ENCODE measurements at places on chromosomes 3 and 15.

- DNase-seq: no peak
Observed at GRCh38 chr3:148631124-148631903, 66.4 kb upstream of the AGTR1 start.

DNA sequence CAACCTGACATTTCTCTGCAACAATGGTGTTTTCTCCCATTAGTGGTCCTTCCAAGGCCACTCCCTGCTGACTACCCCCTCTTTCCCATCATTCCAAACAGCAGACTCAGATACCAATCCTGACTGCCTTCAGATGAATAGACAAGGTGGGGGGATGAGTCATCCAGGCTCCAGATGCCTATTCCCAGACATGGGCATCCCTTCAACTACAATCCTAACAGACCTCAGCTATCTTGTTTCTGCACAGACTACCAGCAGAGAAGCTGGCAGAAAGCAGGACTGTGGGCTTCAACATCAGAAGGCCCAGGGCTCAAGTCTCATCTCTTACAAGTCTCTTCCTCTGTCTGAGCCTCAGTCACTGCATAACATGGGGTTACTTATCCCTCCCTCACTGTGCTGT lies 2.2 kb downstream of the RBP1 start:
- DNase-seq: no peak

DNA sequence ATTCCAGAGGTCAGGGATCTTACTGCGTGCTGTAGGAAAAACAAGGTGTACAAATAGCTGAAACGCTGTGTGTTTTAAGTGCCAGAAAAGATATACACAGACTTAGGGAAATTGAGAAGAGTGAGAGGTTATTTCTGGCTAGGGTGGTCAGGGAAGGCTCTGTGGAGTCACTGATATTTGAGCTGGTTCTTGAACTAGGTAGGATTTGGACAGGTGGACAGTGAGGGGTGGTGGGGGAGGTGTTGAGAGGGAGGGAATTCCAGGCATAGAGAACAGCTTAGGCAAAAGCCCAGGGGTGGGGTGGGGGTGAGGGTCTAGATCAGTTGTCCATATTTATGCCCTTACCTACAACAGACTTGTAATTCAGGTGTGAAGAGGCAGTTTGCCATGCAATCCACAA lies 7.0 kb downstream of the SEMA6D start:
- no peak for DNase-seq

GRCh38 chr15:95446854-95447253 lies 883.6 kb upstream of the NR2F2 start:
- DNase-seq: no peak

DNA sequence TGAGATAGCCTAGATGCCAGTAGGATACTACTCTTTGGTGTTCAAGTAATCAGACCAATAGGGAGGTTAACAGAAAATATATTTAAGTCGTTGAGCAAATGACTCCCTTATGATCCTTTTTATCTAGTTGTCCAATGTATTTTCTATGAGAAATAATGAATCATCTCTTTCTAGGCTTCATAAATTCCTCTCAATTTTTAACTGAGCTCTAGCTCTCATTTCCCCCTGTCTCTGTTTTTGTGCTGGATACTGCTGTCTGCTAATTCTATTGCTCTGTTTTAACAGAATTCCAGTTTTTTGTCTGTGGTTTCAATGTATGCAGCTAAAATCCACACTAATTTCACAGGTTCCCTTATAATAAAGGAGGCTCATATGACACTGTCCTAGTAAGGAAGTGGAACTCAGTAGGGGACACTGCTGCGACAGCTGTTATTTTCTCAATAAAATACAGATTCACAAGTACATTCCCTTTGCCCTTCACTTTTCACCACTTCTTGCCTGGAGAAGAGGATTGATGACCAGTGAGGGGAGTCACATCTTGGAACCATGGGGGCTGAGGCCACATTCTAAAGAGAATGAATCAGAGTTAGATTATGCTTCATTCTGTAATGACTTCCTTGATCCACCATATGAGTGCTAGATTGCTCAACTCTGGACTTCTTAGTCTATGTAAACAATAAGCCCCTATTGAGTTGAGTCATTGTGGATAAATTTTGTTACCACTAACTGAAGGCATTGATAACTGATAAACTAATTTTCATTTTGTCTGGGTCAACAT lies 558.7 kb upstream of the KCNMB2 start:
- no peak for DNase-seq

- DNase-seq: no peak
Observed at GRCh38 chr3:27224197-27224596, 145.0 kb downstream of the NEK10 start.

DNA sequence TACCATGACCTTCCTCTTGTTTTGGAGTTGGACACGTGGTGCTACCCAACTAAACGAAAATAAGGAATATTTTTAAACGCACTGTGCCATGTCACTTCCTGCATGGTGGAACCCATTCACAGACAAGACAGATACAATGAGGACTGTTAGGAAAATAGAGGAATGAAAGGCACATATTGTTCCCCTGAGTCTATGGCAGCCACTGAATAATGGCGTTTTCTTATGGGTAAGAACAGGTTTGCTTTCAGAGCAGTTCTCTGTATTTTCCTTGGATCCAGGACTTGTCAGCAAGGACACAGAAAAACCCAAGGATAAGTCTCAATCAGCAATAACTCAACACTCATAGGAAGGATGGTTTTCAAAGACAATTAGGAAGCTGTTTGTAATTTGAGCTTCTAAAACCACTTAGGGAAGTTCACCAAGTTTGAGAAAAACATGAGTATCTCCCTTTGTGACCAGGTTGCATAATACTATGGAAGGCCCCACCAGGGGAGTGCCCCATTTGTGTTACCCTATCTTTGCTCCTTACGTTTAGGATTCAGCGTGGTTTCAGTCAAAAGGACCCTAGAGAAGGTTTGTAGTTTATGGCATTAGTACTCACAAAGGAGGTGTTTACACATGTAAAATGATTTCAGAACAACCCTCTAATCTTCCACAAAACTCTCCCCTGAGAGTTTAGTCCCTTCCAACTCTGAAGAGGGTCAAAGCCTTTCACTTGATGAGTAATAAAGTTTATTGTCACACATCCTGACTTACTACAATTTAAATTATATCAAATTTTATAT lies 487.2 kb upstream of the ATP11B start:
- no peak for DNase-seq

- DNase-seq: no peak
Observed at GRCh38 chr15:31435912-31436628, 109.4 kb downstream of the KLF13 start.

DNA sequence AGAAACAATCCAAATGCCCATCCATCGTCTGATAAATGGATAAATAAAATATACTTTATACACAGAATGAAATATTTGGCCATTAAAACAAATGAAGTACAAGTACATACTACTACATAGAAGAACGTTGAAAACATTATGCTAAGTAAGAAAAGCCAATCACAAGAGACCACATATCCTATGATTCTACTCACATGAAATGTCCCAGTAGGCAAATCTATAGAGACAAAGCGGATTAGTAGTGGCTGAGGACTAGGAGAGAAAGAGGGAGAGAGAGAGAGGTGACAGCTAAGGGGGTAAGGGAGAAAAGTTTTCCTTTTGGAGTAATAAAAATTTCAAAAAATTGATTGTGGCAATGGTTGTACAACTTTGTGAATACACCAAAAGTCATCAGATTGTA lies 147.0 kb downstream of the GREM1 start:
- DNase-seq: no peak

GRCh38 chr3:102466001-102466400 lies 31.2 kb downstream of the ZPLD1 start:
- DNase-seq: no peak

- DNase-seq: no peak
Observed at GRCh38 chr3:94137377-94137776, 74.5 kb downstream of the NSUN3 start.

GRCh38 chr3:23945913-23946687 lies 1.0 kb downstream of the NR1D2 start:
- peak; percentile 68 for DNase-seq

- no peak for DNase-seq
Observed at GRCh38 chr15:101045236-101045646, 126.1 kb downstream of the LRRK1 start.

DNA sequence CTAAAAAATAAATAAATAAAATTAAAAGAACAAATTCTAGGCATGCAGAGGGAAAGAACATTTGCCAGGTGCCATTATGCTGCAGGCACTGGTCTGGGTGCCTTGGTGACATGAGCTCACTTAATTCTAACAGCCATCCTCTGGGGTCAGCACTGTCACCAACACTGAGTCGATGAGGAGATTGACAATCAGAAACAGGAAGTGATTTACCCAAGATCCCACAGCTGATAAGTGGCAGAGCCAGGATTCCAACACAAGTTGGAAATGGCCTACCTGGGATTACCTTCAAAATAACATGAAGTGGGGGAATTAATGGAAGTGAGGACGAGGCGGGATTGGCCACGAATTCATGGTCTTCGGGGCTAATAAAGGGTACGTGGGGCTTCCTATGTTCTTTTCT lies 3.6 kb downstream of the PLIN1 start:
- no peak for DNase-seq

DNA sequence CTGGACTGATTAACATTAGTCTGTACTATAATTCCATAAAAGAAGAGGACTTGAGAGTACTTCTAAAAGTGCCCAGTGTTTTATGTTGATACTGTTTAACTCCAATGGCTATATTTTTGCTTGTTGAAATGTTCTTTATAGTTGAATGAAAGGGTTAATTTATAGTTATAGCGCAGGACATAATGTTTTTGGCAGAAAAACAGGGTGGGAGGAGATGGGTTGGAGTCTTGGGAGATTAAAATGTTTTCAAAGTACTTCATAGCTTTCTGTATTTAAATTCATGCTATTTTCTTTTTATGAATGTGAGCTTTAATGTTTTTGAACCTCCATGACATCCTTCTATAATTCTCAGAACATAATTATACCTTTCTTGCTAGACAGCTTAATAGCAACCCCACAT lies 108.2 kb downstream of the CNTN3 start:
- DNase-seq: no peak

DNA sequence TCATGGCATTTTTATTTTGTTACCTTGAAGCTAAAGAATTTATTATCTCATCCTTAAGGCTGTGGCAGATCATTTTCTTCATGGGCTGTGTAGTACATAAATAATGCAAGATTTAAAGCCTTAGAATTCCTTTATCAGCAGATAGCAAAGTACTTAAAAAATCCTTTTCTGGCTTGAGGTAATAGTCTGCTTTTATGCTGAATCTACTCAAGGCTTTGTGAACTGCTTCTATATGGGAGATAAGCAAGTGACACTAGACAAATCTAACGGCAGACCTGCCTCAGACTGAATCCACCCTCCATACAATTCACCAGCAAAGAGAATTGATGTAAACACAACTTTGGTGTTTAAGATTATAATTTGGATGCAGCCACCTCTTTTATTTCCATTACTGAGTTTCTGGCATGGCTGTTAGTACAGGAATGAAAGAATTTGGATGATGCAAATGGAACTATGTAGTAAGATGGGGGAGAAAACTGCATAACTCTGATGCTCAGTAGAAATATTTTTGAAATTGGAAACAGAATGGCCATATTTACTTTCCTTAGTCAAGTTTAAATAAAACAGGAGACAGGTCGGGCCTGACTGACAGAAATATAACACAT lies 1121.5 kb downstream of the NAALADL2 start:
- DNase-seq: no peak

DNA sequence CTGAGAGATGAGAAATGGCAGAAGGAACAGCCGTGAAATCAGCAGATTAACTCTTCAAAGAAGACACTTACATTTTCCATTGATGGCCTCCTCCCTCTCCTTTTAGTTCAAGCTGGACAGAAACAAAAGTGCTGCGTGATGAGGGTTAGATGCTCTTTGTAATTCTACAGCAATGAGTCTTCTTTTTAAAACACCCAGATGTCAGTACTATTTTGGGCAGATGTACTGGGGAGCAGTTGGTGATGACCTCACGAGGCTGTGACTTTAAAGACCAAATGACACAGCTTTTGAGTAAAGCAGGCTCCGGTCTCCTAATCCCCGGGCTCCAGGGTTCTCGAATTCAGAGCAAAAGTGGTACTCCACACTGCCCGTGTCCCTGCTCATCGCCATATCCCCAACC lies 198.2 kb downstream of the SLCO3A1 start:
- no peak for DNase-seq

DNA sequence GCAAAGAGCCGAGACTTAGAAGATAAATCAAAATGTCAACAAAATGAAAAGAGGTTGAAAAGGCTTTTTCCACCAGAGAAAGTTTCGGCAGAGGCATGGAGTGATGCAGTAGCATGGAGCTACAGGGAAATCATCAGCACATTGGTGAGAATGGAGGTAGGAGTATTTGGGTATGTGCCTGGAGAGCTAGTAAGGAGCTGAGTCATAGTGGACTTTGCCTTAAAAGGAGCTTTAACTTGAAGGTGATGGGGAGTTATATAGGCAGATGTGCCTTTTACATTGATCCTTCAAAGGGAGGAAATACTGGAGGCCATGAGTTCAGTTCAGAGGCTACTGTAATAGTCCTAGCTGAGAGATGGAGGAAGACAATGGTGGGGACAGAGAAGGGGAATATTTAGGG lies 44.3 kb downstream of the IL5RA start:
- DNase-seq: no peak

GRCh38 chr3:23537101-23537551 lies 268.6 kb upstream of the UBE2E1 start:
- no peak for DNase-seq

GRCh38 chr3:10816019-10816862 lies at the start of gene SLC6A11:
Gene SLC6A11 (plus strand): TSS chr3:10816228. CDS start chr3:10816266, 38 bp downstream.
- no peak for DNase-seq

DNA sequence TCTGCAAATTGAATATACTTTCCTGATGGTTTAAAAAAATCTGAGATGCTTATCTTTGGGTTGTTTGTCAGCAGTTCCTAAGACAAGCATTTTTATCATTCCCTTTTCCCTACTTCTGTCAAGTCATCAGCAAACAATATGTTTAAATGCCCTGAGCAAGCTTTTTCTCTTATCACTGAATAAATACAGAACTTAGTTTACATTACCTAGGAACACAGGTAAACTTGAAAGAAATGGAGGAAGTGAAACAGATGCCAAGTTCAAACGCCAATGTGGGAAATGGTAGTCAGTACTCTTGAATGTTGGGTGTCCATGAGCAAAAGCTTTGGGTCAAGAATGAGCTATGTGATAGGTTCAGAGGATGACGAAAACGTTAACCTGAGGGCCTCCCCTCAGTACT lies 17.2 kb upstream of the TCAIM start:
- DNase-seq: no peak

GRCh38 chr3:164640591-164640990 lies 437.7 kb downstream of the SI start:
- DNase-seq: no peak
